ENCODE measurements at places on chromosomes 2 and 18. TPM values are rescaled to one million over a fixed set of nuclear protein-coding genes. Genes with fewer than 3 reads are reported as not detected.

Gene STRADB
- polyA plus RNA-seq: 54.9 TPM

Gene RGPD3
- 0.47 TPM for polyA plus RNA-seq

DNA sequence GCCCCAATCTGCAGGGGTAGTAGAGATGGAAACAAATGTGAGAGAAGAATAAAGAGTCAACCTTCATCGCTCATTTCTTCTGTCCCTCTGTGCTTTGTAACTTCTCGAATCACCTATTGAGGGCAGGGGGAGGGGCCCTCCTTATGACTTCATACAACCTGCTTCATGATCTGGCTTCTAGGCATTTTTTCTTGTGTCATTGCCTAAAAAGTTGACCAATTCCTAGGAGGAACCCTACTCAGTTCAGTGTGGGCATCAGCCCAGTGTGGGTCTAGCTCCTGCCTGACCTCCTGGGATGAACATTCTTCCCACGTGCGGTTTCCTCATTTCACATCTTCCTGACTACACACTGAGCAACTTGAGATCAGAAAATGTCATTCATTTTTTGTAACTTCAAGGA is 46.3 kb upstream of the CREB1 start:
- no peak overlapping the region for H3K27ac ChIP-seq
- DNase-seq: no peak
- peaks cover 8% of the 10 kb centered on the region for H3K4me1 ChIP-seq
- no peaks in the 10 kb centered on the region for H3K27me3 ChIP-seq
- no peak overlapping the region for H3K4me3 ChIP-seq
- no peaks in the 10 kb centered on the region for H3K36me3 ChIP-seq

DNA sequence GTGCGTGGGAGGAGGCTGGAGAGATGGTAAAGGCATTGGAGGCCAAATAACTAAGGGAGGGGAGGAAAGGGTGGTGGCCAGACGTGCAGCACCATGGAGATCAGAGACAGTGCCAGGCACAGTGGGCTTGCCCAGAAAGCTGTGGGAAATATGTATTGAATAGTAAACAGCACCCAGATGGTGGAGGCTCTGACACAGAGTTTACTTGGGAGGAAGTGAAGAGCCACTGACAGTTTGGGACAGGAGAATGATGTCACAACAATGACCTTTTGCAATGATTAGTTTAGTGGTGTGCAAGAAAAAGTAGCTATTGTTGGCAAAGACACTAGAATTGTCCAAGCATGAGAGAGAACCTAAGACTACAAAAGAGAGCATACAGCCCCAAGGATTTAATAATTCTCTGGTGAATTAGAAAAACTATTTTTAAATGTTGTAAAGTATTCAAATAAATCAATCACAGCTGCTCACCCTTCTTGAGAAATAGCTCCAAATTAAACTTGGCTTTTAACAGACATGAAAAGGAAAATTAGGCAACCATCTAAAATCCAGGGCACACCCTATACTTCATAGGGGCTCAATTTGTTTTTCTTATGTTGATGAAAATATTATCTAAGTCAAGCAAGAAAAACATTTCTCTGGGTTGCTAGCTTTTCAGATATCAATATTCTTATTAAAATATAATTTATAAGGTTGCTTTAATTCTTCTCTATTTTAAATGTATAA is 458.7 kb upstream of the HNRNPA3 start:
- no peaks in the 10 kb centered on the region for H3K36me3 ChIP-seq
- no peak overlapping the region for H3K27ac ChIP-seq
- H3K4me1 ChIP-seq: no peaks in the 10 kb centered on the region
- H3K4me3 ChIP-seq: no peak overlapping the region
- H3K27me3 ChIP-seq: no peaks in the 10 kb centered on the region
- no peak for DNase-seq

- DNase-seq: no peak
- H3K4me1 ChIP-seq: peaks cover 8% of the 10 kb centered on the region
- H3K27me3 ChIP-seq: no peaks in the 10 kb centered on the region
- no peaks in the 10 kb centered on the region for H3K36me3 ChIP-seq
Measured at GRCh38 chr2:43774617-43775016, 778 bp downstream of the DYNC2LI1 start.

DNA sequence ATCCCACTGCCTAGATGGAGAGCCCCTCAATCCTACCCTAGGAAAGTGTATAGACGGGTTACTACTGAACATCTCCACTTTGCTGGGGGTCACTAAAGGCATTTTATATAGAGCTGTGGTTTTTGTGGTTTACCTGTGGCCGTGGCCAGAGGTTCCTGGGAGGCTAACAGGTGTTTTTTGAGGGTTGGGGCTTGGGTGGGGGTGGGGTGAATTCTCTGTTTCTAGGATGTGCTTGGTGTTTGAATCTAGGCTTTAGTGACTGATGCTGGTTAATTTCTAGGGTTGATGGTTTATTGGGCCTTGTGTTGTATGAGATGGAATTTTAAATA is 7.7 kb downstream of the HOXD8 start:
- H3K36me3 ChIP-seq: no peaks in the 10 kb centered on the region
- no peak overlapping the region for H3K4me3 ChIP-seq
- H3K27me3 ChIP-seq: peaks cover 100% of the 10 kb centered on the region
- H3K4me1 ChIP-seq: peaks cover 12% of the 10 kb centered on the region
- no peak for DNase-seq
- no peak overlapping the region for H3K27ac ChIP-seq

DNA sequence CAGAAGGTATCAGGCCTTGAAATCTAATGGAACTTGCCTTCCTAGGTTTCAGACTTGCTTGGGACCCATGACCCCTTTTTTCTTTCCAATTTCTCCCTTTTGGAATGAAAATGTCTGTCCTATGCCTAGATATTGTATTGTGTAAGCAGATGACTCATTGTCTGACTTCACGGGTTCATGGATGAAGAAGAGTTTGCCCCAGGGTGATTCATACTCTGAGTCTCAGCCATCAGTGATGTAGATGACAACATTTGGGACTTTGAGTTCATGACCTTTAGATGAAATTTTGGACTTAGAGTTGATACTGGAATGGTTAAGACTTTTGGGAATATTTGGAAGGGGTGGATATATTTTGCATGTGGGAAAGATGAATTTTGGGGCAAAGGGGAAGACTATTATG is 11.2 kb upstream of the SCYGR5 start:
- H3K27ac ChIP-seq: no peak overlapping the region
- no peaks in the 10 kb centered on the region for H3K4me1 ChIP-seq

- no peak overlapping the region for H3K27ac ChIP-seq
- DNase-seq: no peak
- no peaks in the 10 kb centered on the region for H3K4me1 ChIP-seq
Measured at GRCh38 chr2:226855787-226856186, 19.9 kb downstream of the RHBDD1 start.

DNA sequence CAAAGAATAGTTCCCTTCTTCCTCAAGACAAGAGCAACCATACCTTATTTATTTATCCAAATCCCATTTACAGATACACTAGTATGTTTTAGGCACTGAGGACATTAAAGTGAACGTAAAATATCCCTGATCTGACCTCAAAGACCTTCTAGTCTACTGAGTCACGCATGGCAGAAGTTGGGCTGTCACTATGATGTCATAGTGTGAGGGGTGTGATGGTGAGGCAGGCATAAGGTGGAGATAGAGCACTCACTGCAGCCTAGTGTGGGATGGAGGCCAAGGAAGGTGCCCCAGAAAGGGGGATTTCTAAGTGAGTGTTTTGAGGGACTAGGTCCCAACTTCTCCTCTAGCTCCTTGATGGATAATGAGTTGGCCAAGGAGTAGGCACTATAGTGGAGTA is 249.5 kb upstream of the SKOR2 start:
- no peaks in the 10 kb centered on the region for H3K4me1 ChIP-seq
- H3K27ac ChIP-seq: no peak overlapping the region
- no peaks in the 10 kb centered on the region for H3K27me3 ChIP-seq
- no peak overlapping the region for H3K4me3 ChIP-seq
- no peaks in the 10 kb centered on the region for H3K36me3 ChIP-seq
- DNase-seq: no peak

DNA sequence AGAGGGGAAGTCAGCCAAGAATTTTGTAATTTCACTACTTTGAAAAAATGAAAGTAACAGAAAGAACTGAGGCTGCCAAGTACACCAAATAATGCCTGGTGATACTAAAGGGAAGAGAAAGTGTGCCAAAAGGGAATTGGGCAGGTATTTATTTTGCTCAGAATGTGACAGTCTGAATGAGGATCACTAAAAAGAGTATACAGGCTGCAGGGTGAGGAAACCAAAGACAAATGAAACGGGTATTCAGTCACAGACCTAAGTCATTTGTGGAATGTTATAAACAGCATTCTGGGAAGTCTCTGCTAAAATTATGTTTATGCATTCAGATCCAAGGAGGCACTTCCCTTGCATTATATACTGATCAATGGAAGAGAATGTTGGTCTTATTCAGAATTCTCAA is 418.6 kb upstream of the SLC39A10 start:
- no peaks in the 10 kb centered on the region for H3K27me3 ChIP-seq
- H3K27ac ChIP-seq: no peak overlapping the region
- H3K4me1 ChIP-seq: no peaks in the 10 kb centered on the region
- no peak for DNase-seq

DNA sequence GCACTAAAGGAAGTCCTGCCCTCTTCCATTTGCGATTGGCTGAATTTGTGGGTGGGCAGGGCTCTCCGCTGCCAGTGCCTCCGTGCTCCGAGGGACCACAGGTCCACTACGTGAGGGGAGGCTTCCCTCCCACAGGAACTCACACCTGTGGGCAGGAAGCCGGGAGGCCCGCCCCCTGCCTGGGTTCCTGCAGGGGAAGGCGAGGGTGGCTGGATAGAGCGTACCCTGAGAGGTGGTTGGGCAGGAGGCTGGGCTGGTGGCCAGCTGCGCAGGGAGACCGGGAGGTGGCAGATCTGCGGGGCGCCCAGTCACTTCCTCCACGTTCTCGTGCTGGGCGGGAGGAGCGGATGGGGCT is 47.0 kb upstream of the PTH2R start:
- no peaks in the 10 kb centered on the region for H3K27me3 ChIP-seq
- H3K4me3 ChIP-seq: no peak overlapping the region
- no peaks in the 10 kb centered on the region for H3K36me3 ChIP-seq
- H3K27ac ChIP-seq: no peak overlapping the region

All from left lung (tissue), 14 donors.